ENCODE measurements at places on chromosomes 7 and 10.
A peak's percentile ranks its signal among the peaks of the same experiment; 100 is the strongest.

- no peak for DNase-seq
These were observed 19.5 kb downstream of the PRF1 start for GRCh38 chr10:70582793-70583668.

GRCh38 chr7:33744293-33745075 lies 160.9 kb upstream of the BMPER start:
- DNase-seq = no peak

DNA sequence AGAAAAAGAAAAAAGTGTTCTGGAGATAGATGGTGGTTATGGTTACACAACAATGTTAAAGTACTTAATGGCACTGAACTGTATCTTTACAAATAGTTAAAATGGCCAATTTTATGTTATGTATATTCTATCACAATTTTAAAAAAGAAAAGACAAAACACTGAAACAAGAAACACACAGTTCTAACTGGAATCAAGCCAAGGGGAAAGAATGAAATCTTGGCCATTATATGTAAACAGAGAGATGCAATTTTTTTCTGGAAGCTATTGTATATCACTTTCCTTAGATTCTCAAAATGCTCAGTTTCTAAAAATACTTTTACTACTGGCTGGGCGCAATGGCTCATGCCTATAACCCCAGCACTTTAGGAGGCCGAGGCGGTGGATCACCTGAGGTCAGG lies 4.1 kb downstream of the COA1 start:
- DNase-seq = no peak

- no peak for DNase-seq
These were observed 96.8 kb downstream of the TMEM26 start for GRCh38 chr10:61356354-61356753.

GRCh38 chr7:103879411-103879810 lies 110.0 kb downstream of the RELN start:
- DNase-seq = no peak

GRCh38 chr10:102455893-102456471 lies 4.6 kb upstream of the C10orf95 start:
- no peak for DNase-seq

DNA sequence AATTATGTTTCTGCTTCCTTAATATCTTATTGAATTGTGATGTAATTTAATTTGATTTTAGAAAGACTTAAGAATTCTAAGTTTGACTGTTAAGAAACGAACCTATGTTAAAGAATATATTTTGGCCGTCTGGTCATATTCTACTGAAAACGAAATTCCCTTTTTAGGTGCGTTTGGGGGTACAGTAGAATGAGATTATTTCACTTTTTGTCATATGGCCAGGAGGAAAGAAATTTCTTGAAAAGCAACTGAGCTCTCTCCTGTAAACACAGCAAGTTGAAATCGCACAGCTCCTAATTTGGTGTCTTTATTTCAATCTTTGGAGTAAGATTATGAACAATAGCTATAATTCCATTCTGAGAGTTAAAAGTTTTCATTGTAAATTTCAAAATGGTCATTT lies 227.6 kb downstream of the CACNB2 start:
- no peak for DNase-seq

DNA sequence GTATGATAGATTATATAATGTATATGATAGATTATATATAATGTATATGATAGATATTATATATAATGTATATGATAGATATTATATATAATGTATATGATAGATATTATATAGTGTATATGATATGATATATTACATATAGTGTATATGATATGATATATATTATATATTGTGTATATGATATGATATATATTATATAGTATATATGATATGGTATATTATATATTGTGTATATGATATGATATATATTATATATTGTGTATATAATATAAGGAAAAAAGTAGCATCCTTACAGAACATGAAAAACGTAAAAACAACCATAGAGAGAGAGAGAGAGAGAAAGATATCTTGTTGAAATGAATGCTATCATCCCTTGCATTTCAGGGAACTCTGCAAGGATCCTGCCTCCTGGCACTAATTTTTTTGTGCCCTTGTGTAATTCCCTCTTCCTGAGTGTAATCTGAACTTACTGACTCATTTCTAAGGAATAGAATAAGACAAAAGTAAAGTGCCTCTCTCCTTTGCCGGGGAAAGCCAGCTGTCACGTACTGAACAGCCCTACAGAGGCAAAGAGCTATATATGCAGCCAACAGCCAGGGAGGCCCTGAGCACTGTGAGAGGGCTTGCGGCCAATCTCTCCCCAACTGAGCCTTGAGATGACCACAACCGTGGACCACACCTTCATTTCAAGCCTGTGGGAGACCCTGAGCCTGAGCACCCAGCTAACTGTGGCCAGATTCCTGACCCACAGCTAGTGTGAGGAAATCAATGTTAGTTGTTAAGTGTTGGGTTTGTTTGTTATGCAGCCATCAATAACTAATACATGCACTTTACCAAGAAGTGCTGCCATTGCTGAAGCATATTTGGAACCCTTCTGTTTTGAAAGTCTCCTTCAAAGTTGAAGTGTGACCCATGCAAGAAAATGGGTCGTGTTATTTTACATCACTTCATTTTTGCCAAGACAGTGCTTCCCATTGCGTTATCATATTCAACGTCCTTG lies 61.1 kb upstream of the EZH2 start:
- DNase-seq = no peak

DNA sequence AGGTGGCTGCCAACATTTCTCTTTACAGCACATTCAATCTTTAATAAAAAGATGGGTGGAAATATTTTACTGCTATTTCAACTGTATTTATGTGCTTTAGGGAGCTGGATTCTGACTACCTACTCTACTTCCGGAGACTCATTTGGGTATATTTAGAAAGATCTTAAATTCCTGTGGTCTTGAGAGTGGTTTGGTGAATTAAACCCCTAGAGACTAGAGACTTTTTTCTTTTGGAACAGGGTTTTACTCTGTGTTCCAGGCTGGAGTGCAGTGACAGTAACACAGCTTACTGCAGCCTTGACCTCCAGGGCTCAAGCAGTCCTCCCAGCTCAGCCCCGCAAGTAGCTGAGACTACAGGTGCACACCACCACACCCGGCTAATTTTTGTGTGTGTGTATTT lies 79.0 kb upstream of the HABP2 start:
- no peak for DNase-seq

GRCh38 chr7:148882841-148883265 lies 1.2 kb downstream of the EZH2 start:
- no peak for DNase-seq

GRCh38 chr10:118358327-118358726 lies 16.2 kb upstream of the FAM204A start:
- DNase-seq = no peak

DNA sequence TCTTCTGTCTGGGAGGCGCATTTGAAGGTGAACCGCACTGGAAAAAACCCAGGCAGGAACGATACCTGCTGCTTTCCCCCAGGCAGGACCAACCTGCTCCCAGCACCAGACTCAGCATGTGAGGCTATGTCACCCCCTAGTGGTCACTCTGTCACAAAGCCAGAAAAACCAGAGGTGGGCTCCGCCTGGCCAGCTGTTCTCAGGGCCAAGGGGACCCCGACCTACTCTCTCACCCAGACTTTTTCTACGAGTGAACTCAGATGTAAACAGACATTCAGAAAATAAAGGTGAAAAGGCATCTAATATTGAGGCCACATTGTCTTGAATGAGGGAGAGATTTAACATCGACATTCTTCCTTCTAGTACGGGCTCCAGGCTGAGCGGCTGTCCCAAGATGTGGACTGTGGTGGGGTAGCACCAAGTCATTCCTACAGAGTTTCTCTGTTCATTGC lies 117.3 kb downstream of the PRKAG2 start:
- DNase-seq = peak; percentile 21

DNA sequence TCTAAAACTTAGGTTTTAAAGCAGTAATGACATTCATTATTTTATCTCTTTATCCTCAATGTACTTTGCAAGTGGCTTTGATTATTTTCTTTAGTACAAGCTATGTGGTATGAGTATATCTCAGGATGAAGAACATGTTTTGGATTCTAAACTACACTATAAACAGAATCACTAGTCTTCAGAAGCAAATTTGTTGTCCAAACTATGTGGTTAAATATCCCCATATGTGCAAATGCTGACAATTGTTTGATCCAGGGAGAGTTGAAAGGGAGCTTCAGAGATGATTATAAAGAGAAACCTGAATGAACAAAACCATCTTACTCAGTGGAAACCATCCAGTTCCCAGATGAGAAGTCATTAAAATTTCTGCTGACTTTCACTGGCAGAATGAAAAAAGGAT lies 179.3 kb downstream of the MDFIC start:
- DNase-seq = no peak

DNA sequence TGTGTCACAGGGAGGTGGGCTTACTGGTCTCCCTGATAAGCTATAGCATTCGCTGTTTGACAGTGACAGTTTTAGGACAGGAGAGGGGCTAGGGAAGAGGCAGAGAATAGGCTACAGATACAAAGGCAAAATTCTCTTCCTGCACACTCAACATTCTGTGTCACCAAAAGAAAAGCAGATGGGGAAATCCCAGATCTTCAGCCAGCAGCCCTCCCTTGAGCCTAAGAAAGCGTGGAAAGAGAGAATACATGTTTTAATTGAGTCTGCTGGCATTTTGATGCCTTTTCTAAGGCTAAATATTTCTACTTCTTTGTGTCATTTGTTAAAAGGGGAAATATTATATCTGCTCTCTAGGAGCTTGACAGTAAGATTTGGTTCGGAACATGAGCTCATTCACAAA lies 247.0 kb downstream of the TRIL start:
- DNase-seq = no peak

DNA sequence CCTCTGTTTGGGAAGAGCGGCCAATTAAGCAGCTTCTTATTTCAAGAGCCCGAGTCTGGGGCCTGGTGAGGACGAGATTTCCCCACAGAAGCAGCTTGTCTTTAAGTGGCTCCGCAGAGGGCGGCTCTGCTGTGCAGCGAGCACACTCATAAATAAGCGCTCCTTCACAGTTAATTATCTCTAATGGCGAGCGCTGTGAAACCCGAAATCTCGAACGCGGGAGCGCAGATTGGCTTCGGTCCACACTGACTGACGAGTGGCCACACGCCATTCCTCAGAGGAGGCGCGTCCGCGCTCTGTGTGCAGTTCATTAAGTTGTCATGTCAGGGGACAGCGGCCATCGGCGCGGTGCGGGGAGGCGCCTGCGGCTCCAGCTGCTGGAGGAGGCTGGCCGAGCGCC lies 560.9 kb downstream of the DNAJB6 start:
- no peak for DNase-seq

GRCh38 chr10:23408330-23408976 lies 30.4 kb upstream of the OTUD1 start:
- no peak for DNase-seq

- no peak for DNase-seq
These were observed 157.1 kb downstream of the TSPAN12 start for GRCh38 chr7:120700796-120701195.

DNA sequence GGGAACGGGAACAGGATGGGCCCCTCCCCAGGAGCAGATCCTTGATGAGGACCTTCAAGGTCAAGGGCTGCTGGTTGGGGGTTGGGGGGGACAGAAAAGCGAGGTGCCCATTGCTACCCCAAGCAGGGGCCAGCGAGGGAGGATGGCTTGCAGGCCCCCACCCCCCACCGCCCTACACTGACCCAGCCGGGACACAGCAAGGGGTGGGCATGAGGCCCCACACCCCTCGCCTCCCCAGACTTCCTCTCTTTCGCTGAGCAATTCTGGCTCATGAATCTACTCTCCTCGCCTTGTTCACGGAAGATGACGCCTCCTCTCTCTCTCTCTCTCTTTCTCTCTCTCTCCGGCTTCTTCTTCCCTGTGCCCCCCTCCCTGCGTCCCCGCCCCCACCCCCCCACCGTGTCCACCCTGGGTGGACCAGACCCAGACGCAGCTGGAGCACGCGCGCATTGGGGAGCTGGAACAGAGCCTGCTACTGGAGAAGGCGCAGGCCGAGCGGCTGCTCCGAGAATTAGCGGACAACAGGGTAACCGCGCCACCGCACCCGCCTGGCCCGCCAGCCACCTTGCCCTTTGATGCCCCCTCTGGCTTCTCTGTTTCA lies 81.1 kb upstream of the GTF2IRD1 start:
- no peak for DNase-seq

DNA sequence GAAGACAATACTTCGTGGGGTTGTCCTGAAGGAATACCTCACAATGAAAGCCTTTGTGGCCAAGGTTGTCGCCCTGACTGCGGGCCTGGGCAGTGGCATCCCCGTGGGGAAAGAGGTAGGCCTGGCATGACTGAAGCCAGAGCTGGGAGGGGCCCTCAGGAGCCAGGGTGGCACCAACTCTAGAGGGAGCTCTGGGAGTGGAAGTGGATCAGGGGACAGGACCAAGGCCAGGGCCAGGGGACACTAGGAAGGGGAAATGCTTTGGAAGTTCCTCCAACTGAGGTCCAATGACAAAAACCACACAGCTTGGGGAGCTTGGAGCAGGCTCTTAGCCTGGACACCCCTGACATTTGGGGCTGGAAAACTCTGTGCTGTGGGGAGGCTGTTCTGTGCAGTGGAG lies 5.8 kb downstream of the CLCN1 start:
- no peak for DNase-seq

GRCh38 chr7:30184791-30185487 lies 50.2 kb downstream of the MTURN start:
- no peak for DNase-seq

GRCh38 chr10:50362547-50363125 lies 111.3 kb upstream of the ASAH2 start:
- no peak for DNase-seq

DNA sequence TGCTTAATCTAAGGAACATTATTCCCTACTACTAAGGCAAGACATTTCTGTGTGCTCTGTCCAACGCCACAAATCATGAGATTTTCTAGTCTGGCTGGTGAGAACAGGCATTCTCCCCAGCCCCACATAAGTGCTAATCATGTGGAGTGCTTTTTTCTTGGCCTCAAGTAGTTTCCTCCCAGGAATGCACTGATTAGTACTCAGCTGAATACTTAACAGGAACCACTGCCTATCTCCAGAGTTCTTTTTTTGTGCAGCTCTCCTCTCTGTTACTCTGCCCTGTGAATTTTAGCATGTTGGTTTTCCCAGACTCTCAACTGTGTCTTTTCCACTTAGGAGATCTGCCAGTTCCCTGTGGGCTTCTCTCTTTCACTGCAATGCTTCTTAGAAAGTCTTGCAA lies 1098.5 kb upstream of the LRRTM3 start:
- DNase-seq = no peak

- no peak for DNase-seq
These were observed 36.0 kb downstream of the RHOBTB1 start for GRCh38 chr10:60908031-60908430.

GRCh38 chr7:123437447-123437995 lies 96.9 kb downstream of the IQUB start:
- no peak for DNase-seq

- no peak for DNase-seq
These were observed 27.0 kb upstream of the UBN2 start for GRCh38 chr7:139203992-139204391.

- no peak for DNase-seq
These were observed 24.0 kb upstream of the EEPD1 start for GRCh38 chr7:36129048-36129534.

DNA sequence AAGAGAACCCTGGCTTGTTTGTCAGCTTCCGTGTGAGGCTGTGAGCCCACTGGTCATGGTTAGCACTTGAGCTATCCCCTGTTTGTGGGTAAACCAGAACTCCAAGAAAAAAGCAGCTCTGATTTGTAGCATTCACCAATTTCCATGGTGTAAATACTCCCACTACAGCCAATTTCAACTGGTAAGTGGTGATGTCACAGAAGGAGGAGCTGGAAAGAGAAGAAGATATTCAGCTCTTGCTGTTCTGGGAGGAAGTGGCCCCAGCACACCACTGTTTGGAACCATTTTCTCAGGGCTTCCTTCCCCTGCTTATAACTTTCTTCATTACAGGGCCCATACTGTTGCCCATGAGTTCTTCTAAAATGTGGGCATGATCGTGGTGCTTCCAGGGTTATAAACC lies 500.1 kb upstream of the ZMIZ1 start:
- DNase-seq = no peak
